Effector CD8-positive, alpha-beta T cell (primary cell): ENCODE measurements at places on chromosomes 6 and 20.

GRCh38 chr6:12522347-12522746 lies 194.2 kb upstream of the PHACTR1 start:
- DNase-seq, result no peak

GRCh38 chr6:5674141-5674540 lies 332.6 kb downstream of the NRN1 start:
- no peak for DNase-seq

DNA sequence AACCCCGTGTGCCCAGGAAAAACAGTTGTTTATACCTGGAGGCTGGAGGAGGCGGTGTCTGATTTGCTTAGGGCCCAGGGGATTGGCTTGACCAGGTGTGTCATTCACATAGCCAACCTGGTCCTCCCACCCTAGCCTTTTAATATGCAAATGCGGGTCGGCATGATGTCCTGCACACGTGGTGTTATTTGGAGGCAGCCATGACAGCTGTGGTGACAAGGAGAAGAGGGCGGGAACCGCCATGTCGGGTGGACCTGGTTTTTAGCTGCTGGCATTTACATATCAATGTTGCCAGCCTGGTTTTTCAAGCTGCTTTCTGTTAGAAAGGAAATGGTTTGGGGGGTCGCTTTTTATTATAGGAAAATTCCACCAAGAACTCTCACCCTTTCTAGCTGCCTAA lies 291.4 kb upstream of the QKI start:
- DNase-seq, result no peak

DNA sequence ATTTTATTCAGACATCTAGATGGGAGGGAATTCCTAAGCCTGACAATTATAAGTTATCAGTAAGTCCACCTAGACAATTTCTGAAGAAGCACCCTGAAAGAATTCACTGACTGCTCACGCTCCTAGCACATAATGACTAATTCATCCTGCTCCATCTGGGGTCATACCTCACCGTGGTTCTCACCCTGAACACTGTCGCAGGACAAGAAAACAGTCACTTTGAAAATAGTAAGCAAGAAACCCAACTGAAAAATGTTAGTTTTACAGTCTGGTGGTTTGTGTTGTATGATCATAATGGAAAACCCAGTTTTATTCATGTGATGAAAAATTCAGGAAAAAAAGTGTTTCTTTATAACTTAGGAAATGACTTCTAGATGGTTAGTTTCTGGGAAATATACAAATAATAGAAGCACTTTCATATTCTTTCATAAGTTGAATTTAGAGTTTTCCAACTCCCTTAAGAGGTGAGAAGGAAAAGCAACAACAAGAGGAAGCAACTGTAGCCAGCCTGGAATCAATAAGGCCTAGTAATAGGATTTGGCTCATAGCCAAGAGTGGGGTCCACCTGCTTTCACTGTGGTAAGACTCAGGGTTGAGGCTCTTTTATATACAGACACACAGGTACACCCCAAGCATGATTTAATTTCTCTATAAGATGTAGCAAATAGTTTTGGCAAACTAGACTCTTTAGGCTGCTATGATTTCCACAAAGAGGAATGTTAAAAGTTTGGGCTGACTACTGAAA lies 94.1 kb downstream of the HIVEP2 start:
- DNase-seq, result no peak

GRCh38 chr6:29990931-29991330 lies 48.6 kb downstream of the HLA-A start:
- no peak for DNase-seq

DNA sequence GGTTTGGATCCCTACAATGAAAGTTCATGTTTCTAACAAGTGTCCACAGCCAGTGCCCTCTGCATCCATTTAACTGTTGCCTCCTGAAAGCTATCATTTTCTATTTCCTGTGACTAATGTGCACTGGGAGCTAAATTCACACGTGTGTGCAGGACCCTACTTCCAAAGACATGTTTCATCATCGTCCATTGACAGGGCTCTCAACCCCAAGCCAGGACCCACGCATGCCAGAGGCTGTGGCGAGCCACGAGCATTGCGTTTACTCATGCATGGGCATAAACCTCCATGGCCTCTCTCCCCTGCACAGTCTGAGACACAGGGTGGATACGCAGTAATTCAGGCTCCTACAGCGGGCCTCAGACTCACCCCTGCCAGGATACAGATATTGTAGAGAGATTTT lies 153.2 kb downstream of the MAFB start:
- no peak for DNase-seq

DNA sequence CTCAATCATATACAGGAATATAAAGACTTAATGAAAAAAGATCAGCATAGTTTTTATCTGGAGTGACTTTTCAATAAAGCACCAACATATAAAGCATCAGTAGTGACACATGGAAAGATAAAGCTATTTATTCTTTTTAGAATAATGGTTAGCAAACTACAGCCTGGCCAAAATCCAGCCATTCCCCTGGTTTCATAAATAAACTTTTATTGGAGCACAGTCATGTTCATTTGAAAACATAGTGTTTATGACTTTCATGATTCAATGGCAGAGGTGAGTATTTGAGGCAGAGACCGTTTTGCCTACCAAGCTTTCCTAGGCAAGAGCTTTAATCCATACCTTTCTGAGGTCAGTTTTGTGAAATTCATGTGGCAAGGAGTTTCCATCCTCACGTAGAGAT lies 153.5 kb downstream of the RPS12 start:
- DNase-seq, result no peak

GRCh38 chr6:38016824-38017223 lies 197.3 kb downstream of the ZFAND3 start:
- DNase-seq, result no peak

DNA sequence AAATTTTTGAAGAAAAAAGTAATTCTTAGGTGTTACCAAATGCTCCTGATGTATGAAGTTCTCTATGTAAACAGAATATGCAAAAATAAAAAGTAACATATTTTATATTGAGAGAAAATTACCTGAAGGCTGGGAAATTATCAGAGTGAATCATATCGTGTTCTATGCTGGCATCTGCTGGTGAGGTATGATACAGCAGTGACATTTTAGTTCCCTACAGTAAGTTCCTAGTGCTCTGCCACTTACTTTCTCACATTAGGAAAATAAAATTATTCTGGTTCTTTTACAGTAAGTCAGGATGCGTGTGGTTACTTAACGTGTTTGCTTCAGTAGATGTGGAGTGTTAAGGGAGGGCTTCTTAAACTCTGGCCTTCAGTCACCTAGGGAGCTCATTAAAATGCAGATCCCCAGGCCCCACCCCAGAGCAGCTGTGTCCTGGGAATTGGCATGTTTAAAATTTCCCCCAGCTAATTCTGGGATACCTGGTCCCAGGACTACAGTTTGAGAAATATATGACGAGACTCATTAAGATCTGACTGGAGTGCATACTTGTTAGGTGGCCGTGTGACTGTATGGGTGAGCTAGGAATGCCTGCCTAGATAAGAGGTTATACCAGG lies 3.2 kb downstream of the ACTR5 start:
- DNase-seq, result no peak

GRCh38 chr6:47231151-47231550 lies 78.6 kb downstream of the TNFRSF21 start:
- no peak for DNase-seq

DNA sequence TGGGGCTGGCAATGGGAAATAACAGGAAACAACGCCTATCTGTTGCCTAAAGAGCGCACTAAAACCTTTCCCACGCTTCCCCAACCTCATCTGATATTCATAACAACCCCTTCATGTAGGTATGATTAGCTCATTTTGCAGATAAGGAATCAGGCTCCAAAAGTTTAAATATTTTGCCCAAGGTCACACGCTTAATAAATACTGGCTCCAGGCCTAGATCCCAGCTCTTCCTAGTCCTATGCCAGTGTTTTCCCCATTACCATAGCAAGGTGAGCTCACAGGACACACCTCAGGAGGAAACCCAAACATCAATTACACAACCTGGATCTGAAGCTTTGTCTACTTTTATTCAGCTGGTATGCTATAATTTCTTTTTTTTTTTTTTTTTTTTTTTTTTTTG lies 19.6 kb downstream of the MBOAT1 start:
- DNase-seq, result no peak

DNA sequence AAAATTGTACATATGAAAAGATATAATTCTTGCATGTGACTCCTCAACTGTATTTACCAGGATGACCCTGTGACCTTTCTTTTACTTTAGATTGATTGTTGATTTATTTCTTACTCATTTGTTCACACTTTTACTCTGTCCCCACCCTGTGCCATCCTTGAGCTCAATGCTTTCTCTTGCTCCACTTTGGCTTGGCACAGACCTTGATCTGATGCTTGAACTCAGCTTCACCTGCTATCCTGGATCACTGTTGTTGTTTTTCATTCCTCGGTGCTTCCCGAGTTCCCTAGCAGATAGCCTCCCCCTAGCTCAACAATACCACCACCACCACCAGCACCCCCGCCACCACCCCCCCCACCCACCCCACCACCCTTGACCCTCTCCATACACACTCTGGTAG lies 102.1 kb downstream of the EYA4 start:
- no peak for DNase-seq

DNA sequence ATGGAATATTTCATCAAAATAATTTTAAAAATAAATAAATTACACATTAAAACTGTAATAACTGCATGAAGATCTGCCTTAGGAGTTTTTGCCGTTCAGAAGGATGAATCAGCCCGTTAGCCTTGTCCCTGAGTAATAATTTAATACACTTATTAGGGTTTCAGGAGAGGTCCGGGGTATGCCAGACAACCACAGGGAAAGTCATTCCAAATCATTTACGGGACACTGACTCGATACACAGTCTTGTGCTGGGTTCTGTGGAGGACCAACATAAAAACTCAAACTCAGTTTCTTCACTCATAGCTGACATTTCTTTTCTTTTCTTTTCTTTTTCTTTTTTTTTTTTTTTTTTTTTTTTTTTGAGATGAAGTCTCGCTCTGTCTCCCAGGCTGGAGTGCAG lies 735 bp upstream of the LY6G6F start:
- DNase-seq, result no peak

GRCh38 chr6:111411046-111411445 lies 72.0 kb downstream of the REV3L start:
- no peak for DNase-seq

- DNase-seq, result no peak
Measured at GRCh38 chr6:33754222-33754621, 7.5 kb upstream of the IP6K3 start.

DNA sequence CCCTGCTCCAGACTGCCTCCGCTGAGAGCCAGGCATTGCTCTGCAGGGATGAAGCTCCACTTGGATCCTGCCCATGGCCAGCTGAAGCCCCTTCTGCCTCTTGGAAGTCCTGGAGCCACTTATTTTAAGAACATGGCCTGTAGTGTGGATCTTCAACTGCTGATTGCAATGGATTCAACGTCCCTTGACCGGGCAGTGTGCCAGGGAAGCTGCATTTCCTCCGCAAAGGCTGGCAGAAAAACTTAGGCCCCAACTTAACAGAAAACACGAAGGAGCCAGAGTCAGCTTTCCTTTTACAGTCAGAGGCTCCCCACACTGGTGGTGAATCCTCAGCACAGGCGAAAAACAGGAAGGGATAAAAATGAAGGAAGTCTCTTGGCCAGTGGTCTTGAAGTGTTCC lies 26.3 kb upstream of the FOXQ1 start:
- DNase-seq, result no peak

GRCh38 chr6:158783851-158784250 lies 35.3 kb downstream of the EZR start:
- no peak for DNase-seq

DNA sequence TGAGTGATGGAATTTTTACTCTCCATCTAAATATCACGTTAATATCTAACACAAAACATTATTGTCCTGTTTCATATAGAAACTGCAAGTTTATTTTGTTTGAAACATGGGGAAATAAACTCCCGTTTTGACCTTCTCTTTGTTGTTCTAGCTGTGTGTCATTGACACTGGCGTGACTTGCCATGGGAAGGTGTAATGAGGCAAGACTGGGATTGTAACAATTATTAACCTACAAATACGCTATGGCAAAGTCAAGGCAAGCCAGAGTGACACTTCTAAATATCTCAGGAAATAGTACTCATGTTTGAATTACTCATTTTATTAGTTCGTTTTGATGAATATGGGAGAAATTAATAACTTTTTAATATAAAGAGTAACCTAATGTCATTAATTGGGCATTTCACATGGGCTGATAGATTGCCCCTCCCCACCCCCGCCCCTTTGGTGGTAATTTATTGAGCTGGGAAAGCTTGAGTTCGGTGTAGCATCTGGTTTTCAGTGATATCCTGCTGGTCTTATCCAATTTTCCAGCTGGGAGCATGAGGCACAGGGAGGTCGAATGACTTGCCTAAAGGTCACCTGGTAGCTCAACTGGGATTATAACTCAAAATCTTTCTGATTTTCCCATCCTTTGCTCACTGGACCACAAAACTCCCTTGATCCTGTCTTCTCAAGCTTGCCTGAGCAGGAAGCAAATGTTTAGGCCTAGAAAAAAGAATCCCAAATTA lies 380.6 kb upstream of the JAG1 start:
- no peak for DNase-seq

DNA sequence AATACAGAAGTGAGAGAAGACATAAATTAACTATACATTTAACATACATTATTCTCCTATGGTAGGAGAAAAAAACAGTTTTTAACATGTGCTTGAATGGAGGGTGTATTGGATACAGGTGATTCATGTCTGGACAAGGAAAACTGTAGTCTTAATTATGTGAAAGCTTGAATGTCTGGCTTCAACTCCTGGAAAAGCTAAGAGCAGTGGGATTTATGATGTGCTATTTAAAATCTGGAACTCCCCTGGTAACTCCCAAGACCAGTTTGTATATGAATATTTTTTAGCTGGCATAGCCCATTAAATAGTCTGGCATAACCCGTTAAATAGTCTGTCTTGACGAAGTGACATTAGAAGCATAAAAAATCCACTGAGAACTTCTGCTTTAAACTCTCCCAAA lies 410.0 kb upstream of the PTCHD4 start:
- DNase-seq, result no peak

DNA sequence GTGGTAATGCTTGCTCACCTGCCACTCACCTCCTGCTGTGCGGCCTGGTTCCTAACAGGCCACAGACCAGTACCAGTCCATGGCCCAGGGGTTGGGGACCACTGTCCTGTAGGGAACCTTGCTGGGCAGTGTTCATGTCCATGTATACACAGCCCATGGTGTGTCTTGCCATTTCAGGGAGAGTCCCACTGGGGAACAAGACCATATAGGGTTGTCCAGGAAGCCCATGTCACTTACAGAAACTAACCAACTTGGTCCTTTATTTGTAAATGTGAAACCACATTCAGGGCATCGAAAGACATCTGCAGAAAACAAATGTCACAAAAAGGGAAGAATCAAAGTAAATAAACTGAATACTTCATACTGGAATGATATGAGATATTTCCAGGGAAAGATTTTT lies 179.1 kb downstream of the NFATC2 start:
- DNase-seq, result no peak

DNA sequence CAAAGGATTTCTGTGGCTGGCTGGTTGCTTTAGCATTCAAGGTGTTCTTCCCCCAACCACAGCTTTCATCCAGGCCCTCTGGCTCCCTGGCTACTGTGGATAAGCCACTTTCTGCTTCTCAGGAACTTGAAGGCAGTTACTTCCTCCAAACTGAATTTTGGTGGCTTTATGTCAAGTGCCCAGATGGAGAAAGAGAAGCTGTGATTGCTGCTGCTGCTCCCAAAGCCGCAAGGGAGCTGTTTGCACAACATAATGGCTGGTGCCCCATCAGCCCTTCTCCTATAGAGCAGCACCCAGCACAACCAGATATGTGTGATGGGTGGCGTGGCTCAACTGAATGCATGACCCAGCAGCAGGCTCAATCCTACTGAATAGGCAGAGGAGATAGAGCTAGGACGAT lies 465.2 kb downstream of the MAFB start:
- no peak for DNase-seq
